Pericardium fibroblast (primary cell): ENCODE measurements at places on chromosomes 6 and 20. TPM values are rescaled to one million over a fixed set of nuclear protein-coding genes. Genes with fewer than 3 reads are reported as not detected.

The VWA7 gene
- not detected in 2 replicates for total RNA-seq

The SLC16A10 gene
- not detected in 2 replicates for total RNA-seq

The CD40 gene
- 3.3 and 9.2 TPM in 2 replicates for total RNA-seq

The ELMO2 gene
- 35.4 and 40.7 TPM in 2 replicates for total RNA-seq

The C20orf141 gene
- total RNA-seq: 0.47 TPM in 1 of 2 replicates, not detected in the other

The HLA-DRB1 gene
- total RNA-seq: not detected in 2 replicates

The BHLHE23 gene
- total RNA-seq: not detected in 2 replicates

The TMEM200A gene
- total RNA-seq: 2.6 and 10.4 TPM in 2 replicates

The COL11A2 gene
- under 0.01 and 0.09 TPM in 2 replicates for total RNA-seq

The EFCAB8 gene
- under 0.01 TPM in 1 of 2 replicates, not detected in the other for total RNA-seq

The NPBWR2 gene
- total RNA-seq: not detected in 2 replicates

The NINL gene
- 6.0 and 10.2 TPM in 2 replicates for total RNA-seq

The ANGPT4 gene
- under 0.01 and 0.17 TPM in 2 replicates for total RNA-seq

The BANF2 gene
- total RNA-seq: not detected in 2 replicates

The RWDD1 gene
- total RNA-seq: 28.8 and 33.4 TPM in 2 replicates

The EBF4 gene
- 1.7 and 2.1 TPM in 2 replicates for total RNA-seq

The FAM209B gene
- total RNA-seq: not detected in 2 replicates

The ARFGEF3 gene
- total RNA-seq: 0.09 and 0.12 TPM in 2 replicates

The HTR1E gene
- total RNA-seq: not detected in 2 replicates

The OR2J3 gene
- not detected in 2 replicates for total RNA-seq

The RSPO3 gene
- total RNA-seq: 0.47 and 1.5 TPM in 2 replicates

The POPDC3 gene
- 2.7 and 26.6 TPM in 2 replicates for total RNA-seq

The VAPB gene
- 9.9 and 11.3 TPM in 2 replicates for total RNA-seq

The PSORS1C1 gene
- total RNA-seq: 0.82 and 16.1 TPM in 2 replicates

The MEI4 gene
- total RNA-seq: not detected in 2 replicates

The HMGCLL1 gene
- total RNA-seq: not detected in 2 replicates

The RAB44 gene
- not detected in 2 replicates for total RNA-seq

The FAM135A gene
- total RNA-seq: 6.3 and 10.7 TPM in 2 replicates

The HUS1B gene
- total RNA-seq: 0.09 TPM in 1 of 2 replicates, not detected in the other

The NEDD9 gene
- 7.7 and 30.6 TPM in 2 replicates for total RNA-seq

The LINC00237 gene
- total RNA-seq: not detected in 2 replicates

The EYS gene
- total RNA-seq: not detected in 2 replicates

The PPP1R14C gene
- not detected in 2 replicates for total RNA-seq

The OCSTAMP gene
- total RNA-seq: not detected in 2 replicates

The RNF39 gene
- not detected in 2 replicates for total RNA-seq

The PTCRA gene
- total RNA-seq: not detected in 2 replicates

The ALDH8A1 gene
- 0.09 TPM in 1 of 2 replicates, not detected in the other for total RNA-seq

The PKIB gene
- total RNA-seq: 0.26 and 2.6 TPM in 2 replicates

The HTR1B gene
- 0.12 TPM in 1 of 2 replicates, not detected in the other for total RNA-seq

The BAG2 gene
- total RNA-seq: 7.9 and 12.2 TPM in 2 replicates

The CDK19 gene
- 6.5 and 11.2 TPM in 2 replicates for total RNA-seq

The GGT7 gene
- 12.1 and 17.5 TPM in 2 replicates for total RNA-seq

The MLN gene
- total RNA-seq: not detected in 2 replicates

The COL12A1 gene
- total RNA-seq: 170 and 390 TPM in 2 replicates

The SNX21 gene
- 69.8 and 74.2 TPM in 2 replicates for total RNA-seq

The ZNF165 gene
- total RNA-seq: under 0.01 TPM in 1 of 2 replicates, not detected in the other

The OXT gene
- total RNA-seq: not detected in 2 replicates

The FNDC11 gene
- total RNA-seq: 0.12 and 0.85 TPM in 2 replicates

The PROKR2 gene
- not detected in 2 replicates for total RNA-seq

The WASF1 gene
- total RNA-seq: 20.2 and 25.3 TPM in 2 replicates

The SYNGAP1 gene
- 2.6 and 6.2 TPM in 2 replicates for total RNA-seq

The F13A1 gene
- 0.51 TPM in 1 of 2 replicates, not detected in the other for total RNA-seq
